GM13976 (cell line): ENCODE measurements at places on chromosomes 5 and 9.

DNA sequence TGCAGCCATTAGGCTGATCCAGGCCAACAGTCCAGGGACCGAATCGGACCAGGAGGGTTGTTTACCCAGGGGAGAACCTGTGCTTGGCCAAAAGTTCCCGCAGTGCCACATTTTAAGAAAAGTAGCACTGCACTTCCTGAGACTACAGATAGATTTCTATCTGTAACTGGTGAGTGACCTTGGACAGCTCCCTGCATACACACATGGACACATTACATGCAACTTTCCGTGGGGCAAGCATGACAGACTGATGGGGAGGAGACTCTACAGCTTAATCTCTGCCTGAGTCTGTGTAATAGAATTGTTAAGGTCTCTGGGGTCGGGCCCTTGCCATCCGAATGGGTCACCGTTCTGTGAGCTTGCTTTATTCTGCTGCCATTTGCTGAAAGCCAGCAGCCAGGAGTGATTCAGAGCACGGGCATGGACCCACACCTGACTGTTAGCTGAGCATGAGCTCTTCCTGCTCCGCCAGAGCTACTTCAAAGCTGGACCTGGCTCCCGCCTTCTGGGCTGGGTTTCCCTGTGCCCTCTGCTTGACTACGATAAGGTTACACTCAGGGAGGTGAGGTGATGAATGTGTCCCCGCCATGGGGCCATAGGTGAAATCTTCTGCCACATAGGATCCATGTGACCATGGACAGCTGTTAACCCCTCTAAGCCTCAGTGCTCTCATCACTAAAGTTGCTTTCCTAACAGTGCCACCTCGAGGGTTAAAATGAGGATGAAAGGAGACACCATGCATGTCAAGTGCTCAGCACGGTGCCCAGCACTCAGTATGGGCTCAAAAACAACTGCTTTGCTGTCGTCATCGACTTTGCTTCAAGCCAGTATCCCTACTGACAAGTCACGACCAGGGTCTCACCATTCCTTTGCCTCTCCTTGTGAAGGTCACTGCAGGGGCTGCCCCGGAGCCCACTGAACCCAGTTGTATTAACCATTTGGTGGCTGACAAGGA is 200.0 kb downstream of the MELK start:
- no peak for DNase-seq

- DNase-seq, result no peak
Measured at GRCh38 chr9:129171993-129172751, 5.9 kb downstream of the IER5L start.

DNA sequence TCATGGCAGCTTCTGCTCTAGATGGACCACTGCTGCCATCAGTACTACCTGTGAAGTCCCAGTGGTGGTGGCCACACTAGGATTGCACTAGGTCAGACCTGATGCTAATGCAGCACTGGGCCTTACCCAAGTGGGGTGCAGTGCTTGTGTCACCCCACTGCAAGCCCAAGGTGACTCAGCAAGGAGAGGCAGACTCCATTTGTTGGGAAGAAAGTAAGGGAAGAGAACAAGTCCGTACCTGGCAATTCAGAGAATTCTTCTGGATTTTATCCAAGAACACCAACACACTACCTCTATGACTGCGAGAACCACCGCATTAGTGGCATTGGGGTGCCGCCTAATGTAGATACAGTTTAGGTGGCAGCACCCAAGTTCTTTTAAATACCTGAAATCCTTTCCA is 34.0 kb upstream of the TYRP1 start:
- DNase-seq, result no peak

DNA sequence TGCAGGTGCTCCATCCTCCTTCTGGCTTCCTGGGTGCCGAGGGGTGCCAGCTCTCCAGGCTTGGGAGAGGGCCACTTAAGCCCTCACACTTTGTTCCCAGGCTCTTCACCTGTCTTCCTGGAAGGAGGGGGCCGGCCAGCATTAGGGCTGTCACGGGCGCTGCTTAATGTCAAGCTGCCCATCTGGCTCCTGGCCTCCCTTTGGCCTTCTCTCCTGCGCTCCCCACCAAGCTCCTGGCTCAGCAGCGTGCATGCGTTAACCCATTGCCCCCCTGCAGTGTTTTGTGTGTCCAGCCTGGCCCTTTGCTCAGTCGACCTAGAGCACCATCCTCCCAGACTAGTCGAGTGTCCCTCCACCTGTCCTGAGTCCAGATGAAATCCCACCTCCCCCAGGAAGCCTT is 21.3 kb downstream of the NTNG2 start:
- DNase-seq, result no peak

DNA sequence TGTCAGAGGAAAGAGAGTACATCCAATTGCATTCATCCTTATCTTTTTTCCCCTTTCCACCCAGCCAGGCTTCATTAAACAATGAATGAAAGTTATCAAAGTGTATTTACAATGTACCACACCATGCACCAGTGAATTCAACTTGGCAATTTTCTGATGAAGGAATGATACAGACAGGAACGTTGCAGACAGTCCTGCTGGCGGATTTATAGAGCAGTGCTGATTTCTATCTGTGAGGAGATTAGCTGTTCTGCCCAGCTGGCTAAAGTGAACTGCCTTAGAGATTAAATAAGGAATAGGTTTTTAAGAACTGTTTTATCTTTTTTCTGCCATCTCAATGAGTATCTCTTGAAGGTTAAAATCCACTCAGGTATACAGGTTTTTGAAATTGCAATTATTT is 403.9 kb downstream of the CDH18 start:
- no peak for DNase-seq

DNA sequence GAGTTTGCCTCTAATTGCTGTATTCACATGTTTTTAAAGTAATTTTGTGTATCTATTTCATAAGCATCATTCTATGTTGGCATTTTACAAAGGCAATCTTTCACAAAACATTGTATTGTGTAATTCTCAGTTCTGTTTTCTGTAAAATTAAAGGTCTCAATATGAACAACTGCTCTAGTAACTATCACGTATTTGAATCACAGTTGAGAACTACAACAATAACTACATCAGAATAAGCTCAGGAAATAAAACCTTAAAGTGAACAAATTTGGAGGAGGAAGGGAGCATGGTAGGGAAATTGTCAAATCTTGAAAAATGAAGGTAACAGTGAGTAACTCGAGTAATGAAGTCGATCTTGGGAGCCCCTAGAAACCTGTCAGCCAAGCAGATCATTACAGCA is 22.5 kb upstream of the CAMK4 start:
- no peak for DNase-seq

DNA sequence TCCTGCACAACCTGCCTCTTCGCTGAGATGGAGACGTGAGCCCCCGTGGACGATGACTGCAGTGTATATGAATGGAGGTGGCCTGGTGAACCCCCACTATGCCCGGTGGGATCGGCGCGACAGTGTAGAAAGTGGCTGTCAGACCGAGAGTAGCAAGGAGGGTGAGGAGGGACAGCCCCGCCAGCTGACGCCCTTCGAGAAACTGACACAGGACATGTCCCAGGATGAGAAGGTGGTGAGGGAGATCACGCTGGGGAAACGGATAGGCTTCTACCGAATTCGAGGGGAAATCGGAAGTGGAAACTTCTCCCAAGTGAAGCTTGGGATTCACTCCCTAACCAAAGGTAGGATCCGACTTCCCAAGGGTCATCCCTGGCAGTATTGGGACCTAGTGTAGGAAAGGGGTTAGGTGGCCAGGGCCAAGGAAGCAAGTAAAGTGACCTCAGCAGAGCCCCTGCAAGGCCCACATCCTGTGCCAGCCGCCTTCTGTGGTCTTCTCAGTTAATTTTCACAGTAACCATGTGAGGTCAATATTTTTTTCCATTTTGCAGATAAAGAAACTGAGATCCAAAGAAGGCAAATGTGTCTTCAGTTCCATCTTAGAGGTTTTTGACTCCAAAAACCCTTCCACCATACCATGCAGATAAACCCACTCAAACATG is 53.8 kb downstream of the NIM1K start:
- peak; percentile 45 for DNase-seq

DNA sequence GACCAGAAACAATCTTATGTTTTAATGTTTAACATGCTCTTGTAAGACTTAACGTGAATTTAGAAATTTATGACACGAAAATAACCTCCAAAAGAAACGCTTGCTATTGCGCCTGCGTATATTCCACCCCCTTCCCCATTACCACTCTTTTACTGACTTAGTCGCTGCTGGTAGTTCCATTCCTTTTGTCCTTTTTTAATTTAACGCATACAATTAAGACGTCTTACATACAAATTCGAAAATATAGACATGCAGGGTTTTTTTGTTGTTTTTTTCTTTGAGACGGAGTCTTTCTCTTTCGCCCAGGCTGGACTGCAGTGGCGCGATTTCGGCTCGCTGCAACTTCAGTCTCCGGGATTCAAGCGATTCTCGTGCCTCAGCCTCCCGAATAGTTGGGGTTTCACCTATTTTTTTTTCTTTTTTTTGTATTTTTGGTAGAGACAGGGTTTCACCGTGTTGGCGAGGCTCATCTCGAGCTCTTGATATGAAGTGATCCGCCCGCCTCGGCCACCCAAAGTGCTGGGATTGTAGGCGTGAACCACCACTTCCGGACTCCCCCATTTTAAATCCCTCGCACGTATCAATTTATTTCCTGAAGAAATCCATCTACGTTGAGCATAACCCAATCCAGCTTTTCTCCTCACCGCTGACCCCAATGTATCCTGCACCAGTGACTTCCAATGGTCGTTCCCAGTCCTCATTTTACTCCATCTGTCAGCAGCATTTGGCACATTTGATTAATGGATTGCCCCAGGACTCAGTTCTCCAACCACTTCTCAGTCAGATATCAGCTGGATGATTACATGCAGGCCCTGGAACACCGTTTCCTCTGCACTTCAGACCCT is 684 bp upstream of the MED7 start:
- DNase-seq, result peak; percentile 66

- DNase-seq, result peak; percentile 74
Measured at GRCh38 chr5:116358911-116359418, 215.7 kb downstream of the SEMA6A start.

GRCh38 chr5:111427762-111428161 is 84.6 kb downstream of the STARD4 start:
- no peak for DNase-seq

DNA sequence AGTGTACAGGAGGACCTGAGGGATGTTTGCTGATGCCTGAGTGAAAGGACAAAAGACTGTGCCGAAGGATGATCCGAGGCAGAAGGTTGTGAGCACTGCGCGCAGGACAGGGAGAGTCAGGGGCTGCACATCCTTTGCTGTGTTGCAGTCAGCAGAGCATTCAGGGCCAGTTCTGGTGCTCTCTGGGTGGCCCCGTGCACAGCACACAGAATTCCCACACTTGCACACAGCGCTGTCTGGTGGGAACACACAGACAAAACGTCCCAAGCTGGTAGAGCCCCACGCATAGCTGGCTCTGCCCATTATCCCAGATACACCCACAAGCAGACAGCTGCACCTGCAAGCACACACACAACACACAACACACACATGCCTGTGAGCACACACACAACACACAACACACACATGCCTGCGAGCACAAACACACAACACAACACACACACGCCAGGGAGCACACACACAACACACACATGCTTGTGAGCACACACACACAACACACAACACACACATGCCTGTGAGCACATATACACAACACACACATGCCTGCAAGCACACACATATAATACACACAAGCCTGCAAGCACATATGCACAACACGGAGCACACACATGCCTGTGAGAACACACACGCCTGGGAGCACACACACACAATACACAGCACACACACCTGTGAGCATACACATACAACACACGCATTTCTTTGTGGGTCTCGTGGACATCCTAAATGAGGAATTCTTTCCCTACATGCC is 74.4 kb downstream of the FGF18 start:
- DNase-seq, result no peak

DNA sequence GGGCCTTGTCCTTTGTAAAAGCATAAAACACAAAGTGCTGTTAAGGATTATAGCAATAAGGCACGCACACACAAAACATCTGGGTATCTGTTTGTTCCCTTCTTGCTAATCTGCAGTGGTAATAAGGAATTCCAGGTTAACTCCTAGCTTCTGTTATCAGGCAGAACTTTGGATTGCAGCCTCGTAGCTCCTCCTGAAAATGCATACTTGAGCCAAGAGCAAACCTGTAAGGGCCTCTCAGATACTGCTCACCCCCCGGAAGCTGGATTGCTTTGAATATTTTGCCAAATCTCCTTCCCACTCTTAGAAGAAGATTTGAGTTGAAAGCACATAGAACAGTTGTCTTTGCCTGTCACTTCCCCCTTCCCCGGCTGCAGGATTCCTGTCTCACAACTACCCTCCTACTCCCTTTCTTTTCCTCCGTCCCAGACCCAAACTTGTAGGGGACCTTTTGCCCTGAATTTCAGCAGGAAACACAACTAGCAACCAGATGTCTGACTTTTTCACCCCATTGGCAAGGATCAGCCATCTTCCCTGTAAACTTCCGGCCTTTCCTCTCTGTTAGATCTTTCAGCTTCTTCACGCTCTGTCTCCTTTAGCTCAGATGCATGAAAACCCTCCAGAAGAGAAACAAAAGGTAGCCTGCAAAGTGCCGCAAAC is 28.2 kb upstream of the SMAD5 start:
- DNase-seq, result no peak

DNA sequence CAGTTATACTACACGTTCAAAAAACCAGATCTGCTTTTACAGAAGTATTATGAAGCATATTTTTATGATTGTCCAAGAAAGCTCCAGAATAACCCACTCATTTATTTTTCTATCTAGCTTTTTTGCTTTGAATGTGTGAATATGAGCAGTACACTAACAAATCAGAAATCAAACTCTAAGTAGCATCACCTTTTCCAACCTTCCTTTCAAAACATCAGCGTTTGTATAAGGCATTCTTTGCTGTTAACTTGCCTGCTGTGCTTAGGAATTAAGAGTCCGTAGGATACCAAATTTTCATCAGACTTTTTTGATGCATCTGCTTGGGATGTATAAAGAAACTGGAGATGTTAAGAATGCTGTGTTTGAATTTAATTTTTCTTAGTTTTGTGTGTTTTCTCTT is 3.8 kb downstream of the TLE4 start:
- DNase-seq, result no peak

GRCh38 chr5:66958201-66958979 is 238.2 kb downstream of the CD180 start:
- DNase-seq, result no peak

DNA sequence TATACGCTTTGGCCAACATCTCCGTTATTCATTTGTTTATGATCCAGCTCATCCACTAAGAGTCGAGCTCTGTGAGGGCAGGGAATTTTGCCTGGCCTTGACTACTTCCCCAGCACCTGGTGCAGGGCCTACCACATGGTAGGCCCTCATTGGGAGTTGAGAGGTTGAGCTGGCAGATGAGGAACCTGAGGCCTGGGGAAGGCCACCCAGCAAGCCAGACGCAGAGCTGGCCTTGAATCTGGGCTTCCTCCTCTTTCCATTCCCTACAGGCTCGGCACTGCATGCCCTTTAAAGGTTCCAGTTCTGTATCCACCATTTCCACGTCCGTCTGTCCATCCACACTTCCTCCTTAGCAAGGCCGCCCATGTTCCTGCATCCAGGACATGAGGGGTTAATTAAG is 24.2 kb downstream of the KCNMB1 start:
- DNase-seq, result no peak
